ENCODE measurements at places on chromosomes 2 and 18.

GRCh38 chr18:12904012-12904516 is 20.0 kb upstream of the PTPN2 start:
- peak; percentile 48 for DNase-seq

DNA sequence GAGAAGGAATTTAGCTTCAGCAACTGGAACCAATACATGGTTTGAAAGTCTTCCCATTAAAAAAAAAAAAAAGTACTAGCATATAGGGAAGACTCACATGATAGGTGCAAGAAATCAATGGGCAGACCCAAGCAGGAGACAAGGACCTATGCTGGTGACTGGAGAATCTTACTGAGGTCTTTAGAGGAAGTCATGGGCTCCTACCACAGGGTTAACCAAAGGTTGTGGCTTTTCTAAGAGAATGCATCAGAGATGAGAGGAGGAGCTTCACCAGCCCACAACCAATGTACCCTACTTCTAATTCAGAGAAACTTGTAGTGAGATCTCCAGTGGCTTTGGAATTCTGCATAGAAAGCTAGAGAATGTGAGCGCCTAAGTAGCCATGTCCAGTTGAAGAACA is 207.4 kb downstream of the NCKAP5 start:
- no peak for DNase-seq

DNA sequence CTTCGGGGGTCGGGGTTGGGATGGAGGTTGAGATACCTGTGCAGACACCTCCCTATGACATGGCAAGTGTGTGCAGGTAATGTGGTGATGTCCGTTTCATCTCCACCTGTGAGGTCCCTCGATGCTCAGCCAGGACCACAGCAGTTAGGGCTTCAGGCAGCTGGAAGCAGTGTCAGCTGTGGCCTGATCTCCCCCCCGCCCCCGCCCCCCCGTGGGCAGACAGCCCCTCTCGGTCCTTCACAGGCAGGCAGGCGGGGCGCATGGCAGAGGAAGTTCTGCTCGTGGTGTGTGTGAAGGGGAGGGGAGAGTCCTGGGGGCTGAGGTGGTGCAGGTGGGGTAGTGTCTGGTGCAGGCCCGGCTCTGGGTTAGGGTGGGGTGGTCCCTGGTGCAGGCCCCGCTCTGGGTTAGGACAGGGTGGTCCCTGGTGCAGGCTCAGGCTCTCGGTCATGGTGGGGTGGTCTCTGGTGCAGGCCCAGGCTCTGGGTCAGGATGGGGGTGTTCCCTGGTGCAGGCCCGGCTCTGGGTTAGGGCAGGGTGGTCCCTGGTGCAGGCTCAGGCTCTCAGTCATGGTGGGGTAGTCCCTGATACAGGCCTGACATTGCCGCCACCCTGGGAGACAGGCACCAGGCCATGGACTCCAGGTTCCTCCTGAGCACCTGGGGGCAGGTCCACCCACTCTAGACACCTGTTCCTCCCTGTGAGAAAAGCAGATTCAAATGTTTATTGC is 94.3 kb downstream of the NFATC1 start:
- no peak for DNase-seq

GRCh38 chr18:73707035-73707434 is 440.6 kb downstream of the FBXO15 start:
- no peak for DNase-seq

DNA sequence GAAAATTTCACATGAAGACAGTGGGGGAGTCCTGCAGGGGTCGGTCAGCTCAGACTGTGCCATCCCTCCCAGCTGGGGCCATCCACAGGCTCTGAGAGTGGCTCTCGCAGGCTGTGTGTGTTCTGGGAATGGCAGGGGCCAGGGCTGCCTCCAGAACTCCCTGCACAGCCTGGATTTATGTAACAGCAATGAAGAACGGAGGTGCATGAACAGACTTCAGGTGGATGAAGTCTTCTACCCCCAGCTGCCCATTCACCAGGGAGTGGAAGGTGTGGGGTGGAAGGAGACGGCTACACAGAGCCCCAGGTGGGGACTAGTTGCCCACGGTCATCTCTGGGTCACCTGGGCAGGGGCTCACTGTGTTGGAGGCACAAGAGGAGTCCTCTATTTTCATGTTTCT is 56.1 kb upstream of the HDAC4 start:
- no peak for DNase-seq

DNA sequence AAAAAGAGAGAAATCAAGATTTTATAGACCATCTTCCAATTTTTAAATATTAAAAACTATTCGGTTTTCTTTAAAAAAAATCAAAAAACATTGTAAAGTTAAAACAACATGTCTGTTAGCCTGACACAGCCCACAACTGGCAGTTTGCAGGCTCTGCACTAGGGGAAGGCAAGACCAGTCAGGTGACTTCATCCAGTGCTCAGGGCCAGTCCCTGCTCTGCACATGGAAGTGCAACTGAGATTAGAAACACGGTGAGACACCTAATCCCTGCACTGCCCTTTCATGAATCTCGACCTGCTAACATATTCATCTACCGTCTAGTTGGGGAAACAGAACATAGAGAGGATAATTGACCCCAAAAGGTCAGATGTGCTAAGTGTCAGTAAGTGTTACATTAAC is 135.2 kb downstream of the BARD1 start:
- DNase-seq = no peak

DNA sequence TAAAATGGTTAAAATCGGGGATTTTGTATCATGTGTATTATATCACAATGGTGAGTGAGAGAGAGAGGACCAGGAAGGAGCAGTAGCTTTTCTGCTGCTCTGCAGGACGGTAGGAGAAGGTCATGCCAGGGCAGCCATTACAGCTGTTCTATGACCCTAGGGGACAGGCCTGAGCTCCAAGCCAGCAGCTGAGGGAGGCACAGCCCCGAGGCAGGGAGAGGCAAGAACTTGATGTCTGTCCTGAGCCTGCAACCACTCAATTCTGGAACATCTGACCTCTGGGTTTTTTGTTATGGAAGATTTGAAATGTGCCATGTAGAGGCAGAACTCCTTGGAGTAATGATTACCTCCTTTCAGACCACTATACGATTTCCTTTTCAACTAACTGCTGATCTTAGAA is 135.8 kb upstream of the SH3BP4 start:
- DNase-seq = no peak
